ENCODE measurements at places on chromosomes 2 and 18.

- DNase-seq = no peak
These were observed 276.7 kb upstream of the STON1 start for GRCh38 chr2:48253301-48253700.

DNA sequence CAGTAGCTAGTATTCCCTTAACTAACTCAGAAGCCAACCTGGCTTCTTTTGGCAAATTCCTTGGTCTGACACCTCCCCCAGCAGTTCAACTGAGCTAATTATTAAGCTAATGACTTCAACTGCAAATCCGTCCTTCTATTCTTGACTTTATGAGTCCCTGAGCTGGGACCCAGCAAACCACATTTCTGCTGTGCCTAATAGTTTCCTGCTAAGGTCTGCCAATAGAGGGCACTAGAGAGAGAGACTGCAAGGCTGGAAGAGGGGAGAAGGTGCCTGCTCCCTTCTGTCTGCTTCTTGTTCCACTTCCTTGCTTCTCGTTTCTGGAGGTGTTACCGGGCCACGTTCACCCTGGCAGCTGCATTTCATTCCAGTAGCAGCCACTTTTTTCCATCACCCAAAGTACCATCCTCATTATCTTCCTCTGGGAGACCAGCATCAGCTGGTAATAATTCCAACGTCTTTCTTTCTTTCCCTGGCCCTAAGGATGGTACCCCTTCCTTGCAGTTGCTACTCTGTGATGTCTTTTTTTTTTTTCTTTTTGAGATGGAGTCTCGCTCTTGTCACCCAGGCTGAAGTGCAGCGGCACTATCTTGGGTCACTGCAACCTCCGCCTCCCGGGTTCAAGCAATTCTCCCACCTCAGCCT is 352.0 kb downstream of the TNS1 start:
- no peak for DNase-seq

GRCh38 chr18:24095976-24096375 is 42.9 kb upstream of the CABYR start:
- no peak for DNase-seq

DNA sequence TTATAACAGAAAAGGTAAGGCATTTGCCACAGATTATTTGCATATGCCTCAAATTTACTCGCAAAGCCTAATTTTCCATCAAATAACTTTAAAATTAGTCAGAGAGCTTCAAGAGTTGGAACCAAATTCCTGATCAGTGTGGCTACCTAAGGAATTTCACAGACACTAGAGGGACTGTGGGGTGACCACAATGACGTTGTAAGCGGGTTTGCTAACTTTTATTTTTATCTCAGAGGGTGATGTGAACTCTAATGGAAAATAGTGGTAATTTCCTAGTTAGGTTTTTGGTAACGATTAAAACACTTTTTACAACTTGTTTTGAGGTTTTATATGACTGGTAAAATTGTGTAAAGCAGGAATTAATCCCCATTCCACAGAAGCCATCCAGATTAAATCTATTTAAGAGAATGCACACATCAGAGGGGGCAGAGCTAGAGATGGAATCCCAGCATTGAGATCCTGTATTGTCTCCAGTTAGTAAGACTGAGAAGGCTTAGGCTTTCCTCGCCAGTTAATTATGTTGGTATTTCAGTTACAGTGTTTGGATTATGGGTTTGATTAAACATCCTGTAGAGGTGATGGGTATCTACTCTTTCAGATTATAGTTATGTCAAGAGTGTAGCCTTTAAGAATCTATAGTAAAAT is 129.0 kb downstream of the GPD2 start:
- DNase-seq = no peak

- DNase-seq = no peak
These were observed 82.8 kb downstream of the SMAD7 start for GRCh38 chr18:48867978-48868377.

GRCh38 chr2:126275098-126275497 is 380.9 kb upstream of the GYPC start:
- no peak for DNase-seq

DNA sequence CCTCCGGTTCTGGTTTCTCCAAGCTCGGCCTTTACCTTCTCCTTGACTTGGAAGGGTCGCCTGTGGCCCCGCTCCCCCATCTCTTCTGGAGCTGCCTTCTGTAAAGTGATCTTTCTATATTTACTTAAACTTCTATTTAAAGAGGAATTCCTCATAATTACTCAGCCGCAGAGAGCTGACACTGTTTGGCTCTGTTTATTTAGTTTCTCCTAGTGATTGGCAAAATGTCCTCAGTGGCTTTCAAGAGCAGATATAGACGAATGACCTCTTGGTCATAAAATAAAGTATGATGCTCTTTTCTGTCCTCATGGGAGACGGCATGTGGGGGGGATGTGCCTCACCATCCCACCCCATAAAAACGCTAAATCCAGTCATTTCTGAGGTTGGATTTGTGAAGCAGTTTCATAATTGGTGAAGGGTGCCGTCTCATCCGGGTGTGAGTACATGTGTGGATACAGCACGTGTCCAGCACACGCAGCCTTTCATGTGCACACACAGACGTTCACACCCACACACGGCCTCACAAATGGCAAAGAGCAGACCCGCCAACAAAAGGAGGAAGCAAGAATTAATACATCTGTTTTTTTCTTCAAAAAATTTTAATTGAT is 43.4 kb upstream of the SMAD7 start:
- no peak for DNase-seq

DNA sequence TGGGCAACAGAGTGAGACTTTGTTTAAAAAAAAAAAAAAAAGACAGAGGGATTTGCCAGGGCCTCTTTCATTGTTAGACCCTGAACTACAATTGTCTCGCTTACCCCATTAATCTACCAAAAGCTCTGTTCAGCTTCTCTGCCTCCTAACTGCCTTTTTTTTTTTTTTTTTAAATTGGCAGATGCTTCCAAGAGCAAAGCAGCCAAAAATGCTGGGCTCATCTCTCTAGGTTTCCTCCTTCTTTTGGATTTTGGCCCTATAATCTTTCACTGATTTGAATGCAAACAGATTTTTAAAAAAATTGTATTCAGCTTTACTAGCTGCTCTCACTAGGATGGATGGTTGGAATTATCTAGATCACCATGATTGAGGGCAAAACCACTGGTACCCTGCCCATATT is 33.2 kb upstream of the RAPGEF4 start:
- DNase-seq = no peak

Measured in mesenteric fat pad (tissue), 1 donor.